ENCODE measurements at places on chromosomes 2 and 18. TPM values are rescaled to one million over a fixed set of nuclear protein-coding genes. Genes with fewer than 3 reads are reported as not detected.
A peak's percentile ranks its signal among the peaks of the same experiment; 100 is the strongest.

The THADA gene
- 31.4 TPM for total RNA-seq

The MAP3K19 gene
- total RNA-seq, result not detected

The RGPD4 gene
- total RNA-seq, result 0.08 TPM

The TOGARAM2 gene
- total RNA-seq, result 0.59 TPM

The KCNG2 gene
- total RNA-seq, result 0.19 TPM

The FN1 gene
- 109 TPM for total RNA-seq

The CIB4 gene
- total RNA-seq, result not detected

The LIMS1 gene
- 39.0 TPM for total RNA-seq

The ANKRD53 gene
- 0.39 TPM for total RNA-seq

The DHRS9 gene
- not detected for total RNA-seq

The TXNDC2 gene
- not detected for total RNA-seq

DNA sequence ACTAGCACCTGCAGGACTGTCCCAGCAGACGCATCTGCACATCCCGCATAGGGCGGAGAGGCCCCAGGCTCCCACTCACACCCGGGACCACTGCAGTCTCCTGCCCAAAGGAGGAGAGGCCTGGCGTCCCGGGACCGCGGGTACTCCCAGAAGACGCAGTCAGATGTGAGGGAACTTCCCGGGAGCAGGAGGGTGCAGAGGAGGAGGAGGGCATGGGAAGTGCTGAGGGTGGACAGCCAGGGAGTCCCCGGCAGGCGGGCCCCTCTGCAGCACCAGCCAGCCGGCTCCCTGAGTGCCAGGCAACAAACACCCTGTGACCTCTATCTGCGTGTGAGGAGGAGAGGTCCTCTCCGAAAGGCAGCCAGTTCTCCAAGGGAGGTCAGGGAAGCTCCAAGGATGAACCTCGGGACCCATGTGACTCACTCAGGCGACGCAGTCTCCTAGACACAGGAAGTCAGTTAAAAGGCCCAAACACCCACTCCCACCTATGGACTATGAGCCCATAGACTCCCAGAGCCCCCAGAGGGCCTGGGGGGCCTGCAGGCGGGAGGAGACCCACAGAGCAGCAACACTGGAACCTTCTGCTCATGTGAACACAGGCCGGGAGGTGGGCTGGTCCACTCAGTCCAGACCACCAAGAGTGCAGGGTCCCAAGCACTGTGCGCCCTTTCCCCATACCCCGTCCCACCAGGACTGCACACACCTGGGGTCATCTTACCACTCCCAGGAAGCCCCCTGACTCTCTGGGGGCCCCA, 4.2 kb downstream of the PXDN start:
- DNase-seq, result peak; percentile 45
- no peak overlapping the region for H3K4me3 ChIP-seq
- H3K4me1 ChIP-seq, result peaks cover 5% of the 10 kb centered on the region
- H3K27ac ChIP-seq, result no peak overlapping the region
- H3K27me3 ChIP-seq, result no peaks in the 10 kb centered on the region
- H3K36me3 ChIP-seq, result no peaks in the 10 kb centered on the region

GRCh38 chr18:43009674-43010073, 105.8 kb downstream of the RIT2 start:
- H3K27me3 ChIP-seq, result no peaks in the 10 kb centered on the region
- H3K4me1 ChIP-seq, result no peaks in the 10 kb centered on the region
- no peak for DNase-seq

DNA sequence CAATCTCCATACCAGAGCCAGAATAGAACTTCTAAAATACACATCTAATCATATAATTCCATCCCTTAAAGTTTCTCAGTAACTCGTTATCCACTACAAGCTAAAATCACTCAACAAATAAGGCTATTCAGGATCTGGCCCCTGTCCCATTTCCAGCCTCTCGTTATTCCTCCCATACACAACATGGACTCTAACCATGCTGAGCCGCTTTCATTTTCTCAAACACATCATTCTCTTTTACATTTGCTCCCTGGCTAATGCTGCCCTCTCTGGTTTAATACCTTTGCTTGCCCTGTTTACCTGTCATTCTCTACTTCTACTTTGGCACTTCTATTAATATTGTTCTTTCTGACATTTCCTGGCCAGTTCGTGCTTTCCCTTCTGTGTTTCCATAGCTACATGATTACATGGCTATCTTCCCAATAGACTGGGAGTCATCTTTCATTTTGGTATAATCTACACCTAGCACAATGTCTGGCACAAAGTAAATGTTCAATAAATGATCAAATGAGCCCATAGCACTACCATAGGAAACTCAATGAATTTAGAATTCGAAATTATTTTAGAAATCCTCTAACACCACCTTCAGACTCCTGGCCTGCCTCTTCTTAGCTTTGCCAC, 163.6 kb upstream of the VRK2 start:
- DNase-seq, result no peak
- no peak overlapping the region for H3K27ac ChIP-seq
- H3K4me1 ChIP-seq, result no peaks in the 10 kb centered on the region
- H3K27me3 ChIP-seq, result no peaks in the 10 kb centered on the region
- no peaks in the 10 kb centered on the region for H3K36me3 ChIP-seq
- H3K4me3 ChIP-seq, result no peak overlapping the region

DNA sequence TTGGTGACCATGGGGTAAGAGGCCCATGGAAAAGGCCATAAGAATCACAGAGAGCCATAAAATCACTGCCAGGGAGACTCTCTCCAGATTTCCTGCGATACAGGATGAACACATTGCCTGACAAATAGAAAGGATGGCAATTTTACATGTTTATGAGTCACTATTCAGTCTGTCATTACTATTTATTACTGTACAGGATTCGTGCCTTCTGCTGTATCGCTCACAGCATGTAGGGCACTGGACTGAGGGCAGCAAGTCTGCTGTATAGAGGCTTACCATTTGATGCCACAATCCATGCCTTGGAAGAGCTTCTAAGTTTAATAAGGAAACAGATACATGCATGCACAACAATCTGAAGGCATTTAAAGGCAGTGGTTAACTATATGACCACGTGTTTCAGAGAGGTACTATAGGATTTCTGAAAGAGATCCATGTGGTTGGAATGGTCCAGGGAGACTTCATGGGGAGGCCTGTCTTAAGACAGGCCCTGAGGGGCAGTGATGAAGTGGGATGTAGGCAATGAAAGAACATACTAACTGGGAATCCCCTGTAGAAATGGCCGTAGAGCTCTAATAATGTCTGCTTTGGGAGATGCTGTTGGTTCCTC, 702.4 kb upstream of the RAB6C start:
- H3K27me3 ChIP-seq, result no peaks in the 10 kb centered on the region
- no peaks in the 10 kb centered on the region for H3K36me3 ChIP-seq
- H3K4me3 ChIP-seq, result no peak overlapping the region

DNA sequence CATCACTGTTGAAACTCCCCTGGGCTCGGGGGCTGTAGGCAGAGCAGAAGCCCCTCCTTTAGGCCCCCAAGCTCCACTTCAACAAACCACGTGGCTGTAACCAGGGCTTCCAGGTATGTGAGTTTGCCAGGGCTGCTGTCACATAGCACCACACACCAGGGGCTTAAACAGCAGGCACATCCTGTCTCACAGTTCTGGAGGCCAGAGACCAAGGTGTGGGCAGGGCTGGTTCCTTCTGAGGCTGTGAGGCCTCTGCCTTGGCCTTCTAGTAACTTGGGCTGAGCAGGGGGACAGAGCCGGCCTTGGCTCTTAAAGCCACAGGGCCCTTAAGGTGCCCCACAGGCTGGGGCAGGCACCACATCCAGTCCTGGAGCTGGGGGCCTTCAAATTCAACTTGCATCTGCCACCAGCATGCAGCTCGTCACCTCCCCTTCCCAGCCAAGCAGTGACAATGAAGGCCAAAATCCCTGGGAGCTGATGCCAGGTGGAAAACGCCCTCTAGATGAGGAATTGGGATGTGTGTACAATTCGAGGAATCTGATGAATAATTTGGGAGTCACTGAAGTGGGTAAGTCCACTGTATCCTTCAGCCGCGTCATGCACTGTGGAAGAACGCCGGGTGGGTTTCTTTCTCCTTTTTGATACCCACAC, 104.2 kb upstream of the ODC1 start:
- DNase-seq, result no peak
- peaks cover 6% of the 10 kb centered on the region for H3K4me1 ChIP-seq
- H3K27me3 ChIP-seq, result no peaks in the 10 kb centered on the region
- H3K36me3 ChIP-seq, result no peaks in the 10 kb centered on the region
- no peak overlapping the region for H3K4me3 ChIP-seq

- H3K27ac ChIP-seq, result no peak overlapping the region
- H3K36me3 ChIP-seq, result no peaks in the 10 kb centered on the region
- no peaks in the 10 kb centered on the region for H3K4me1 ChIP-seq
- H3K4me3 ChIP-seq, result no peak overlapping the region
Measured at GRCh38 chr2:199131136-199131655, 326.5 kb downstream of the SATB2 start.

GRCh38 chr2:43240766-43241150, 14.4 kb upstream of the ZFP36L2 start:
- no peak overlapping the region for H3K27ac ChIP-seq
- no peak overlapping the region for H3K4me3 ChIP-seq

- no peak overlapping the region for H3K4me3 ChIP-seq
- H3K36me3 ChIP-seq, result no peaks in the 10 kb centered on the region
- H3K27me3 ChIP-seq, result no peaks in the 10 kb centered on the region
- H3K4me1 ChIP-seq, result peaks cover 12% of the 10 kb centered on the region
Measured at GRCh38 chr2:20487392-20488174, 40.7 kb downstream of the RHOB start.

GRCh38 chr2:179455172-179455524, 190.5 kb upstream of the SESTD1 start:
- H3K27me3 ChIP-seq, result no peaks in the 10 kb centered on the region
- DNase-seq, result no peak
- H3K4me1 ChIP-seq, result no peaks in the 10 kb centered on the region

- H3K36me3 ChIP-seq, result peaks cover 9% of the 10 kb centered on the region
- H3K4me3 ChIP-seq, result no peak overlapping the region
- no peak overlapping the region for H3K27ac ChIP-seq
Measured at GRCh38 chr18:58257461-58257860, 213.4 kb downstream of the NEDD4L start.

Data from H1 (cell line).